ENCODE measurements at places on chromosomes 5 and 9.

DNA sequence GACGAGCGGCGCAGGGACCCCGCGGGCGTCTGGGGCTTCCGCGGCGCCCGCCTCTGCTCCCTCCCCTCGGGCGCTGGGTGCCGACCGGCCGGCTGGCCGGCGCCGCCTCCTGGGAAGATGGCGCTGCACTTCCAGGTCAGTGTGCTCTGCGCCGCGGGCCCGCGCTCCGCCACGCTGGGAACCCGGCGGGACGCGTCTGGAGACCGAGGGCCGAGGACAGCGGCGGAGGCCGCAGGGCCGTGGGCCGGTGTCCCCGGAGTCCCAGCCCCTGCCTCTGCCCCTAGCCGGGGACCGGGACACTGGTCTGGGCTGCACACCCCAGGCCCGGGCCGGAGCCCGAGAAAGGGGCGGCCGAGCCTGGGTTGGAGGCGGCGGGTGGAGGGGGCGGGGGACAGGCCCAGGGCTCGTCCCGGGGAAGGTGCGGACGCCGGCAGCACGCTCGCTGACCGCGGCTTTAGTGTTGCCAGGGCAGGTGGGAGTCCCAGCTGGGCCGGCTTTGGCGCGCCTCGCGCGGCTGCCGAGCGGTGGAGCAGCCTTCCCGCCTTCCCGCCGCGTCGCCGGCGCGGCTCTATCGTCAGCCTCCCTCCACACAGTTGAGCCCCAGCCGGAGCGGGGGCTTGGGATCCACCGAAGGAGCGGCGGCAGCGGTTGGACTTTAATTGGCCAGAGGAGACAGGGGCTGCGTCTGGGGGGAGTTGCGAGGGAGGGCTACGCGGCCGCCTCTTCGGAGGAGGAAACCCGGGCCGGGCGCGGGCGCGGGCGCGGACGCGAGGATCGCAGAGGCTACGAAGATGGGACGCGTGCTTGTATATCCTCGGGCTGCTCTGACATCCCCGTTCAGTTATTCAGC, at the start of gene RANBP17:
RANBP17 (plus strand) TSS at position 102 of the 850 bp plus-strand sequence.
- DNase-seq = no peak

DNA sequence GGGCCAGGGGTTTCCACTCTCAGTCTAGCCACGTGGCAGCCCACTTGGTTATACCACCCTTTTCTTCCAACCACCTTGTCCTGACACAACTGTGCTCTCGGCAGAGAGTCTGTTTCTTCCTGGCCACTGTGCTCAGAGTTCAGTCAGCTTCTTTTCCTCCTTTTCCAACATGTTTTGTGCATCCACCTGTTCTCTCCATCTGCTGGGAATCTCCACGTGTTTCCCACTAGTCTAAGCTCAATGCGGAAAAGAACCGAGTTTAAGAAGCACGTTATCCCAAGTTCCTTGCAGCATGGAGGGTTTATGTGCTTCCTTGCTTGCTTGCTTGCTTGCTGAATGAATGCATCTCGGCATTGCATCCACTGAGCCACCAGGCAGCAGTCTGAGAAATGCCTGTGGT, 543.6 kb upstream of the DAP start:
- no peak for DNase-seq

DNA sequence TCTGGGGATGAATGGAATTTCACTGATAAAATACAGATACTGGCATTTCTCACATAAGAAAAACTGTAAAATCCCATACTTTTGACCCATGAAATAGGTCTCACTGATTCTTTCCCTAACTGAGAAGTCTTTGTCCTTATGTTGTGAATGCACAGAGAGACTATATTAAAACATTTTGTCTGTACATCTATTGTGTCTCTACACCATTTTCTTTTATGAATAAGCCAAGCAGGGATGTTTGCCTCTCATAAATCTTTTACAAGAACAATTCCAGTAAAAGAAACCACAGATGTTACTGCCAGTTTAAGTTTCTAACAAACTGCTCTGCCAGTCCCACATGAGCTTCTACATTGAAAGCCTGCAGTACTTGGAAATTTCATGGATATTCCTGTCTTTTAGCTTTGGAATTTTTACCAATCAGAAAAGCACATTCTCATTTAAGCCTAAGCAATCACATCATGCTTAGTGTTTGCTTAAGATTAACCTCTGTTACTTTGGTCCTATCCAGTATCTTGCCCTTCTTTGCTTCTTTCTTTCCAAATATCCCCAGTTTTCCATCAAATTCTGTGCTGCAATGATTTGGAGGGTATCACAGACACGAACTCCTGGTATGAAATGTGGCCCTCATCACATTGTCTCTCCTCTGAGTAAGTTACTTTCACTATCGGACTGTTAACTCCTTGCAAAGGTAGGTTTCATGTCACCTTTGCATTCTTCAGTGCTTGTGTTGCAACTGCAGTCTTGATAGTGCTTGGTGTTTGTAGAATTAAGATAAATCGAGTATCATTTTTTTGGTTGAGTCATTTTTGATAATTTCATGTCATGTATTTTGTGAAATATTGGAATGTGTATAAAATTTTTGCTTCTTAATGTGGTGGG, 415.1 kb upstream of the ADAMTSL1 start:
- no peak for DNase-seq

GRCh38 chr9:107161338-107161737, 121.7 kb upstream of the RAD23B start:
- DNase-seq = no peak

GRCh38 chr9:126379661-126380360, 53.2 kb downstream of the MVB12B start:
- DNase-seq = peak; percentile 74

GRCh38 chr9:127754099-127755060, 19.3 kb upstream of the TOR2A start:
- DNase-seq = no peak

DNA sequence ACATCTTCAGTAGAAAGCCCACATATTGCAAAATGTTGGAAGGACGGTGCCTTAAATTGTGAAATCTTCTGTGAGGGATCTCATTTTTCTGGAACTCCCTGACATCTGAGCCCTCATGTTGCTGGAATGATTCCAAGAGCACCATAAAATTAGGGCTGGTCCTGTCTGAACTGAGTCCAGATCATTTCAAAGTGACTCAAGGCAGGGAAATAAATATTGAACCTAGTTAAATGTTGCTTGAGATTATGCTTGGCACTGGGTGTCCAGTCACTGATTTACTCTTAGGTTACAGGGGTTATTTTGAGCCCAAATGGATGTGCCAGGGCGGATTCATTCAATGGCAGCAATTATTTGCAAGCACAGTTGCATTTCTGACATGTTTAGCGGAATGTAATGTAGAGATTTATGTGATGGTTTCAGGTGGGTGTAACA, 437.0 kb downstream of the PIK3R1 start:
- DNase-seq = no peak

DNA sequence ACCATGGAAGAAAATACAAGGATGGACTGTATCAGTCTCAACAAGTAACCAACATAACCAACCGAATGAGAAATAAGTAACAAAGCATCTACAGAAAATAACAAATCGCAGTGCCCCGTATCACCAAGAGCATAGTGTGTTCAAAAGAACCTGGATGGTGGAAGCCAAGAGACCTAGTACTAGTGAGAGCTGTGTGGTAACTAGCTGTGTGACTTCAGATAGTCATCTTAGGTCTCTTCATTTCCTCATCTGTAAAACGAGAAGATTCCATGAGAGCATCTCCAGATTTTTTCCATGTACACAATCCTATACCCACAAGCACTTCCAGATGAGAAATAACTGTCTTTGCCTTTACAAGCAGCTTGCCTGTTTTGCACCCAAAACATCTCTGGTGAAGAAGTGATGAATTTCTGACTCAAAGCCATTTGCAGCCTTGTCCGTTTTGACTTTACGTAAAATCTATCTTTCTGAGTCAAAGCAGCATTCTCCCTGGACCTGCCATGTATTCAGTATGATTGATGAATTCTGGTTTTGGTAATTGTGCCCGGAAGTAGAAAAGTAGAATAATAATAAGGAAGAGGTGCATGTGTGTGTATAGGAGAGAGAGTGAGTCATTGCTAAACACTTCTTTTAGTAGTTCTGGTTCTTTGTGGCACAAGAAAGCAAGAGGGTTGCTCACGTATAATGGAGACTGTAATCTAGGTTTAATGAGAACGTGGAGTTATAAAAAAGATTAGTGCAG, 41.0 kb downstream of the AOPEP start:
- no peak for DNase-seq

GRCh38 chr5:11334404-11334803, 569.8 kb downstream of the CTNND2 start:
- DNase-seq = no peak

GRCh38 chr9:128103589-128103962, 24.0 kb downstream of the PTGES2 start:
- no peak for DNase-seq

DNA sequence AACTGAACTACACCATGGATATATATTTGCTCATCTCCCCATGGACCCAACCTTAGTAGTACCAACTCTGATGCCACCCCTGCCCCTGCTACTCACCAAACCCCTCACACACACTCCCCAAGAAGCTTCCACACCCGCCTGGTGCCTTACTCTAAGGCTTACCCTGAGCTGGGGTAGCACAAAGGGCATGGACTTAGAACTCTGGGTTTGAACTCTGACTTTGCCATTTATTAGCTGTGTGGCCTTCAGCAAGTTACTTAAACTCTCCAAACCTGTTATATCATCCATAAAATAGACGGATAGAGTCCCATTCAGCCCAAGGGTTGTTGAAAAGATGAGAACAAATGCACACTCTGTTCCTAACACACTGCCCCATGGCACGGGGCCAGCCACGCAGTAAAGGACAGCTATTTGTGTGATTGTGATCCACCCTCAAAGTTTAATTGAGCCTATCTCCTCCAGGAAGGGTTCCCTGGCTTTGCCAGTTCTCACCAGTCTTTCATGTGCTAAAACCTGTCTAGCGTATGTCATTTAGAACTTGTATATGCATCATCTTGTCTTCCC, 111.0 kb downstream of the KLHL3 start:
- DNase-seq = no peak

DNA sequence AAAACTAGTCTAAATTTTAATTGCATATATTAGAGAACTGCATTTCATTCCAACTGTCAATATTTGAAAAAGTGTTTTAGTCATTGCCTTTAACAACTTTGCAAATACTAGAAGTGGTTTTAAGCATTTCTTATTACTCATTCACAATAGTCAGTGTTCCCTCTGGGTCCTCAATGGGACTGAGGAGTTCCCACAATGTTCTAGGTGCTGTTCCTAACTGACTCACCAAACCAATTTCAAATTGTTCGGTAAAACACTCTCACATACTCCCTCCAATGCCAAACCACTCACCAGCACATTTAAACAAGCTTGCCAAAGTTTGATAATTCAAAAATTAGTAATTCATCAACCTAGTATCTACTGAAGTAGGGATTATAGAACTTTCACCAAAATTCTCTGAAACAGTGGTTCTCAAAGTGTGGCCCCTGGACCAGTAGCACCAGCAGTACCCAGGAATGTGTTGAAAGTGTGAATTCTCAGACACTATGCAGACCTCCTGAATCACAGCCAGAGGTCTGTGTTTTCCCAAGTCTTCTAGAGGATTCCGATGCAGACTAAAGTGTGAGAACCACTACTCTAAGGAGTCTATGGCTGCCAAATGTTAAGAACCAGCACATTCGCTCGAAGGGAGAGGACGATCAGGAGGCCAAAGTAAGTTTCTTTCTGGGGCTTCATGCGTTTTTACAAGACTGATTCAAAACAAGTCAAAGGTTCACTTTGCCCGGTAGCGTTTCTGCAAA, 72.8 kb downstream of the APBA1 start:
- no peak for DNase-seq

DNA sequence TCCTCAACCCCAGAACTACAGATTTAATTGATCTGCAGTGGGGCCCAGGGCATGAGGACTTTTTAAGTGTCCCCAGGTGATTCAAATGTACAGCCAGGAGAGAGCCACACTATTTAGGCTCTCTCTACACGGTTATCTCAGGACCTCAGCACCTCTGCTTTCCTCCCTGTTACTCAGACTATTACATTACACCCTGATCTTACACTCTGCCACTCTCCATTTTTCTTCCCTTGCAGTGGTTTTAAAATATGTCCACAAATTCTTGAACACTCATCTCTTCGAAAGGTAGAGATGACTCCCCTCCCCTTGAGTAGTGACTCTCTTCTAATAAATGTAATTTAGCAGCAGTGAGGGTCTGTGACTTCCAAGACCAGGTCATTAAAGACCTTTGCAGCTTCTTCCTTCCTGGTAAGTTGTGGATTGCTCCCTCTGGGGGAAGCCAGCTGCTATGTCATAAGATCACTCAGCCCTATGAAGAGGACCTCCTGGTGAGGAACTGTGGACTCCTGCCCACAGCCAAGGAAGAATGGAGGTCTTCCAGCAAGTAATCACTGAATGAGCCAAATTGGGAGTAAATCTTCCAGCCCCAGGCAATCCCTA, 87.5 kb upstream of the SSBP2 start:
- no peak for DNase-seq
